ENCODE measurements at places on chromosomes 5 and 9. TPM values are rescaled to one million over a fixed set of nuclear protein-coding genes. Genes with fewer than 3 reads are reported as not detected.

- peaks cover 24% of the 10 kb centered on the region for H3K27me3 ChIP-seq
- no peaks in the 10 kb centered on the region for H3K4me1 ChIP-seq
These were observed 339.6 kb upstream of the CCNH start for GRCh38 chr5:87752362-87752761.

DNA sequence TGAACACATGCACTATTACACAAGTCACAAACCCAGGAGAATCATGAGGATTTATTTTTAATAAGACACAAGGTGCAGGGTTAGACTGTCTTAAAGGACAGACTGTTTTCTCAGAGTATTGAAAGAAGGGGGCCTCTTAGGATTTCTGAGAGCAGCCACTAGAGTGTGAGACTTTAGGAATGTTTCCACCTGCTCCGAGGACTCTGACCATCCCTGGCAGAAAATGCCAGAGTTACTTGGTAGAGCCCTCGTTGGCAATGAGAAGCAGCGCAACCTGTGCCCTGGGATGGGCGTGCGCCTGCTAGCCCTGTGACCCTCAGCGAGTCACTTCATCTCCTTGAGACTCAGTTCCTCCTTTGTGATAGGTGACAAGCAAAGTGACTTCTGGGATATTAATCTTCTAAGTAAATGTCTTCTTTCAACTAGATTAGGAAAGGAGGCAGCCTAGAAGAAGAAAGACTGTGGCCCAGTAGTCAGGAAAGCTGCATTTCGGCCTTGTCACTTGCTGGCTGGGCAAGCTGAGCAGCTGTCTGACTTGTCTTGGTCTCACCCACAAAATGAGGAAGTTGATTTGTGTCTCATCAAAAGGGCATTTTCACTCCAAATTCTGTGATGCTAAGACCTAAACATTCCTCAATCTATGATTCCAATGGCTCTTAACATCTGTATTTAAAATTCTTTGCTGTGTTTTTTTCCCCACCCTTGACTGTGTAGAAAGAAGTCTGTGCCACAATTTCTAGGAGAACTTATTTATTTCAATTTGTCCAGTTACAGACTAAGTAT, 60.5 kb downstream of the PTCD2 start:
- no peak overlapping the region for H3K4me3 ChIP-seq
- H3K36me3 ChIP-seq: peaks cover 2% of the 10 kb centered on the region
- DNase-seq: peak; percentile 9
- H3K27ac ChIP-seq: no peak overlapping the region
- peaks cover 7% of the 10 kb centered on the region for H3K4me1 ChIP-seq

- peaks cover 43% of the 10 kb centered on the region for H3K27me3 ChIP-seq
- no peak for DNase-seq
- no peak overlapping the region for H3K4me3 ChIP-seq
- H3K36me3 ChIP-seq: no peaks in the 10 kb centered on the region
- no peaks in the 10 kb centered on the region for H3K4me1 ChIP-seq
These were observed 135.0 kb upstream of the GABRP start for GRCh38 chr5:170648541-170648940.

- H3K27ac ChIP-seq: no peak overlapping the region
- H3K4me1 ChIP-seq: peaks cover 72% of the 10 kb centered on the region
- H3K36me3 ChIP-seq: no peaks in the 10 kb centered on the region
- no peak for DNase-seq
- H3K27me3 ChIP-seq: no peaks in the 10 kb centered on the region
These were observed 48.7 kb downstream of the PIK3R1 start for GRCh38 chr5:68264024-68264956.

DNA sequence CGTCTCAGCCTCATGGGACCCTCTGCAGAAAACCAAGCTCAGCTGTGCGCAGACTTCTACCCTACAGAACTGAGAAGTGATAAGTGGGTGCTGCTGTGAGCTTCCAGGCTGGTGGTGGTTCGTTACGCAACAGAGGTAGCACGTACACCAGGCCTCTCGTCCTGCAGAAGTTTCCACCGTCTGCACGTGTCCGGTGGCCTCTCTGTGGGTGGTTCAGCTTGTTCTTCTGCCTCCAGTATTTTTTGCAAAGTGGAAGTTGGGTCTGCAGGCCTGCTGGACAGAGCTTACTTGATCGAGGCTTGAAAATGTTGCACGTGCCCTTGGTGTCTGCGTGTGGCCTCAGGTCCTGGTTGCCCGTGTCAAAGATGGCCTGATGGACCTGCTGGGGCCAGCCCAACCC, 27.5 kb downstream of the KCNT1 start:
- peaks cover 29% of the 10 kb centered on the region for H3K36me3 ChIP-seq
- no peak overlapping the region for H3K27ac ChIP-seq
- no peak for DNase-seq
- no peaks in the 10 kb centered on the region for H3K4me1 ChIP-seq
- peaks cover 41% of the 10 kb centered on the region for H3K27me3 ChIP-seq

DNA sequence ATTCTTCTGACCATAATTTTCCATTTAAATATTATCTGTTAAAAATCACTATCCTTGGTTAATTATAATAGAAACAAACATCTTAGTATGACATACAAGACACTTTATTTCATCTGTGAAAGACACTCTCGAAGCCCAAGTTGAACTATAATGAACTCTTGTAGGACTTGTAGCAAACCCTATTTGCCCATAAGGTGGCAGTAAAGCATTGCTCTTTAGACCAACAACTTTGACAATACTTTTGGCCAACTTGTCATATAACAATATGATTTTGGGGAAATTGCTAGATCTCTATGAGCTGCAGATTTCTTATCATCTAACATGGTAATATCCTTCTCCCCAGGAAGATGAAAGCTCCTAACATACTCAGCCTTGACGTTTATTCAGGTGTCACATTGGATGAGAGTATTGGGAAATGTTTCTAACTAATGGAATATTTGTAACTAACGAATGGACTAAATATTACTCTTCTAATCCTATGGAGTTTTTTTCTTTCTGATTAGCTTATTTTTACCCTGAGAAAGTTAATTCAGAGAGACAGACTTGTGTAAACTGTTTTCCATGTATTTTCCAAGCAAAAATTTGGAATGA, 11.0 kb downstream of the SPINK14 start:
- no peaks in the 10 kb centered on the region for H3K36me3 ChIP-seq
- H3K4me1 ChIP-seq: no peaks in the 10 kb centered on the region
- DNase-seq: peak; percentile 10
- no peak overlapping the region for H3K4me3 ChIP-seq

- peaks cover 38% of the 10 kb centered on the region for H3K27me3 ChIP-seq
- no peak overlapping the region for H3K27ac ChIP-seq
- no peak for DNase-seq
These were observed 35.2 kb upstream of the SLC36A2 start for GRCh38 chr5:151382576-151382975.

DNA sequence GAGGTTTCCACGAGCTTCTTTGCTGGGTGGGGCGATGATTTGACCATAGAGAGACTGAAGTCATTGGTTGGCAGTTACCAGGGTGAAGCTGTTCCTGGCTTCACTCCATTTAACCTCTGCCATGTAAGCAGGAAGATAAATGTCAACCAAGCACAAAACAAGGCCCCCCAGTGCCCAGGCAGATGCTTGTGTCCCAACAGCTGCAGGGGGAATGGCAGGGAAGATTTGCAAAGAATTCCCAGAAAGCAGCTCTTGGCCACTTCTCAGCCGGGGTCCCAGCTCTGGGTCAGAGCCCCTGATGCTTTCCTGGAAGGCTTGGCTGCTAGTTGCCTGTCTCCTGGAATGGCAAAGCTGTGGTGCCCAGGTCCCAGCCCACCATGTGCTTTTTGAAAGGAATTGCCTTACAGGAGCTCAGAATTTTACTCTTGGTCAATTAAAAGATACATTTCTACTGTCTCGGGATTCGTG, 383.4 kb downstream of the ENC1 start:
- H3K36me3 ChIP-seq: no peaks in the 10 kb centered on the region
- H3K4me3 ChIP-seq: no peak overlapping the region
- no peak overlapping the region for H3K27ac ChIP-seq
- peaks cover 26% of the 10 kb centered on the region for H3K27me3 ChIP-seq

- no peak overlapping the region for H3K27ac ChIP-seq
- no peak overlapping the region for H3K4me3 ChIP-seq
- H3K27me3 ChIP-seq: no peaks in the 10 kb centered on the region
- no peaks in the 10 kb centered on the region for H3K36me3 ChIP-seq
- DNase-seq: no peak
- H3K4me1 ChIP-seq: no peaks in the 10 kb centered on the region
These were observed 682.2 kb upstream of the CTNND2 start for GRCh38 chr5:12586406-12586805.

GRCh38 chr9:71910650-71911060, 338 bp downstream of the ABHD17B start:
- H3K36me3 ChIP-seq: no peaks in the 10 kb centered on the region
- peak overlapping the region; percentile 100 for H3K4me3 ChIP-seq
- peaks cover 40% of the 10 kb centered on the region for H3K4me1 ChIP-seq
- DNase-seq: no peak

- H3K4me1 ChIP-seq: peaks cover 45% of the 10 kb centered on the region
- no peaks in the 10 kb centered on the region for H3K27me3 ChIP-seq
- H3K4me3 ChIP-seq: no peak overlapping the region
- H3K27ac ChIP-seq: peak overlapping the region; percentile 47
- DNase-seq: no peak
These were observed 4.5 kb downstream of the PURA start for GRCh38 chr5:140118302-140118936.

GRCh38 chr5:1834721-1835429, 33.7 kb downstream of the NDUFS6 start:
- no peak overlapping the region for H3K4me3 ChIP-seq
- peaks cover 27% of the 10 kb centered on the region for H3K27me3 ChIP-seq
- no peaks in the 10 kb centered on the region for H3K36me3 ChIP-seq
- DNase-seq: no peak
- no peak overlapping the region for H3K27ac ChIP-seq
- H3K4me1 ChIP-seq: no peaks in the 10 kb centered on the region

GRCh38 chr9:9352877-9353481, 1259.8 kb downstream of the PTPRD start:
- H3K27ac ChIP-seq: no peak overlapping the region
- no peaks in the 10 kb centered on the region for H3K27me3 ChIP-seq

DNA sequence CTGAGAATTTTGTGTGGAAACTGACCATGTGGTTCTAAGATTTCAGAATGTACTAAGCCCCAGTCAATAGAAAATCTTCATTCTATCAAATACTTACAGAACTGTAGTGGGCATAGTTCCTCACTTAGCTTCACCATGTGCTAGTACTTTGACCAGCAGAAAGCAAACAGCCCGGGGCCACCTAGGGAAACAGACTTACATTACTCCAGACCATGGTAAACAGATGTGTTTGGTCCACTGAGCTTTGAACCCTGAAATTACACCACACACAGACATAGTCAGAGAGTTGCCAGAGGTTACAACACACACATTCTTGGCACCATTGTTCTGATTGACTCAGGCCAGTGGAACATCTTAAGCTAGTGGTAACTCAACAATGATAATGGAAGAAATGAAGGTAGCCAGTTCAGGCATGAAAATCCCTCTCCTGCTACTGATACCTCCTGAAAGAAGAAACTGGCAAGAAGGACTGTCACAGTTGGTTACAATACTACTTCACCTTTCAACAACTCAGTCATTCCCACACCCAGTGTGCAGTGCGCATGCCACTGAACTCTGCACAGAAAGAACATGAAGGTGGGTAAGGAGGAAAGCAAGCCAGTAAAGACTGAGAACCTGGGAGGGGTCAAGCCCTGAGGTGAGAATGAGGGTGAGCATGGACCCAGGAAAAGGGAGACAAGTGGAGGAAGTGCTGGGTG, 18.7 kb upstream of the LECT2 start:
- no peaks in the 10 kb centered on the region for H3K4me1 ChIP-seq
- peaks cover 7% of the 10 kb centered on the region for H3K36me3 ChIP-seq
- no peak overlapping the region for H3K27ac ChIP-seq
- no peak for DNase-seq
- H3K27me3 ChIP-seq: peaks cover 50% of the 10 kb centered on the region

- no peaks in the 10 kb centered on the region for H3K4me1 ChIP-seq
- DNase-seq: no peak
- peak overlapping the region; percentile 4 for H3K27ac ChIP-seq
These were observed 66.8 kb downstream of the PLPP1 start for GRCh38 chr5:55467862-55468551.

GRCh38 chr9:94720846-94721549, 5.5 kb upstream of the AOPEP start:
- H3K36me3 ChIP-seq: no peaks in the 10 kb centered on the region
- H3K4me1 ChIP-seq: no peaks in the 10 kb centered on the region
- H3K4me3 ChIP-seq: no peak overlapping the region
- H3K27me3 ChIP-seq: peaks cover 19% of the 10 kb centered on the region
- H3K27ac ChIP-seq: no peak overlapping the region
- no peak for DNase-seq

DNA sequence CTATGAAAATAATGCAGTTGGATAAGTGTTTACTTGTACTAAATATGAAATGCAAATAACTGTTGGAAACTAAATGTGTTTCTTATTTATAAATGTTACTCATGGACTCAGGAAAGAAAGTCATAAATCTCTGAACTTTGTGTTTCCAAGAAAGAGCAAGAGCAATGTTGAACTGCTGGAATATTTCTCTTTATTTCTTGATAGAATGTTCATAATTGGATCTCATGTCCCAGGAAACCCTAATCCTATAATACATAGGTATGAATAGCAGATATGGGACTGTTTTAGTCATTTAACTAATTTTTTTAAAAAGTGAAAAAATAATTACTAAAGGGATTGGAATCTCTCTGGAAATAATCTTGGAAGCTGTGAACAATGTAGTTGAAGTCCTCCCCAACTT, 245.0 kb upstream of the ACTBL2 start:
- H3K27ac ChIP-seq: no peak overlapping the region
- no peak overlapping the region for H3K4me3 ChIP-seq

DNA sequence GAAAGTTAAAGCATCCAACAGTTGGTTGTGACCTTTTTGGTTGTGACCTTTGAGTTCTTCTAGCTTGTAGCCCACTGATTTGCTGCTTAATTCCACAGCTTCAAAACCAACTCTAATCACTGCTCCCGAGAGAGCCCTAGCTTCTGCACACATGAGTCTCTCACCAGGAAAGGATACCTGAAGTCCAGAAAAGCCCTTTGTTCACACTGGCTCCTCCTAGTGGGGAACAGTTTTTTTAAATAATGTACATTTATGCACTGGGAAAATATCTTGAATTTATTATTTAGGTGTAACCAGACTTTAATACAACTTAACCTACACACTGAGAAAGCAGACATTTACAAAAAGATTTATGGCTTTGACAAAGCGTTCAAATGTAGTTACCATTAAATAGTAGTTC, 120.2 kb upstream of the CCDC152 start:
- DNase-seq: no peak
- H3K4me3 ChIP-seq: no peak overlapping the region
- peaks cover 15% of the 10 kb centered on the region for H3K27me3 ChIP-seq
- no peaks in the 10 kb centered on the region for H3K36me3 ChIP-seq
- peaks cover 5% of the 10 kb centered on the region for H3K4me1 ChIP-seq
- H3K27ac ChIP-seq: no peak overlapping the region

POU5F2 gene
- polyA plus RNA-seq: not detected

PRR16 gene
- 0.14 TPM for polyA plus RNA-seq

TTC33 gene
- 20.1 TPM for polyA plus RNA-seq

NPR2 gene
- polyA plus RNA-seq: 0.70 TPM

LCP2 gene
- polyA plus RNA-seq: 11.6 TPM

ARHGEF39 gene
- polyA plus RNA-seq: 2.6 TPM

ARAP3 gene
- polyA plus RNA-seq: not detected

CLINT1 gene
- 54.7 TPM for polyA plus RNA-seq

SPINK7 gene
- polyA plus RNA-seq: not detected

DBH gene
- not detected for polyA plus RNA-seq

GRIA1 gene
- polyA plus RNA-seq: not detected

SNX30 gene
- 4.4 TPM for polyA plus RNA-seq

PARP8 gene
- 55.4 TPM for polyA plus RNA-seq

GRXCR2 gene
- polyA plus RNA-seq: not detected

PCDHB4 gene
- polyA plus RNA-seq: not detected
